ENCODE measurements at places on chromosomes 7 and 10.

- peak; percentile 48 for DNase-seq
Observed at GRCh38 chr10:28592953-28593352, 60.0 kb downstream of the WAC start.

- DNase-seq, result no peak
Observed at GRCh38 chr7:48628793-48629349, 295.5 kb upstream of the CDC14C start.

GRCh38 chr7:22137466-22137865 is 191.8 kb upstream of the CDCA7L start:
- no peak for DNase-seq

DNA sequence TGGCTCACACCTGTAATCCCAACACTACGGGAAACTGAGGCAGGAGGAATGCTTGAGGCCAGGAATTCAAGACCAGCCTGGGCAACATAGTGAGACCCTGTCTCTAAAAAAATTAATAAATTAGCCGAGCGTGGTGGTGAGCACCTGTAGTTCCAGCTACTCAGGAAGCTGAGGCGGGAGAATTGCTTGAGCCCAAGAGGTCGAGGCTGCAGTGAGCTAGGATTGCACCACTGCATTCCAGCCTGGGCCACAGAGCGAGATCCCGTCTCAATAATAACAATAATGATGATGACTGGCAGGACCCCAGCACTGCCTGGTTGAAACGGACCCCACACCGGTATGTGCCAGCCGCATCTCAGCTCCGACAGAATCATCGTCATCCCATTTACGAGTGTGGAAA is 93.0 kb downstream of the ELFN1 start:
- DNase-seq, result no peak

- no peak for DNase-seq
Observed at GRCh38 chr7:25075459-25075858, 49.6 kb downstream of the CYCS start.

GRCh38 chr7:35251606-35252310 is 2.1 kb downstream of the TBX20 start:
- no peak for DNase-seq

GRCh38 chr10:100303724-100304319 is 17.3 kb upstream of the BLOC1S2 start:
- peak; percentile 31 for DNase-seq

GRCh38 chr7:42226354-42226941 is 10.6 kb downstream of the GLI3 start:
- DNase-seq, result no peak

GRCh38 chr7:53191191-53191695 is 155.8 kb downstream of the POM121L12 start:
- DNase-seq, result no peak

DNA sequence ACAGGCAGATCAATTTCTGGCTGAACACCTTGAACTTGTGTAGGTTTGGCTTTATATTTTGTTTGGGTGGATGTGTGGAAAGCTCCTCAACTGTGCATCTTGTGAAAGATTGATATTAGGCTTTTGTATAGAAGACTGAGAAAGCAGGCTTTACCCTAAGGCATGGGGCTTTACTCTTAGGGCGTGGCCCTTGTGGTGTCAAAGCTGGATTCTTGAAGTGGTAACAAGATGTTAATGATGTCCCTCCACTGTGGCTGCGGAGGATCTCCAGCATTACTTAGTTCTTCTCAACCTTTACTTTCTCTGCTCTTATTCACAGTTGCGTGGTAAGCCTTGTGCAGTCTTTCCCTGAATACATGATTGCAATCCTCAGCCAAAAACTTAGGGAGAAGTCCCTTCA is 54.1 kb upstream of the HECTD2 start:
- no peak for DNase-seq

DNA sequence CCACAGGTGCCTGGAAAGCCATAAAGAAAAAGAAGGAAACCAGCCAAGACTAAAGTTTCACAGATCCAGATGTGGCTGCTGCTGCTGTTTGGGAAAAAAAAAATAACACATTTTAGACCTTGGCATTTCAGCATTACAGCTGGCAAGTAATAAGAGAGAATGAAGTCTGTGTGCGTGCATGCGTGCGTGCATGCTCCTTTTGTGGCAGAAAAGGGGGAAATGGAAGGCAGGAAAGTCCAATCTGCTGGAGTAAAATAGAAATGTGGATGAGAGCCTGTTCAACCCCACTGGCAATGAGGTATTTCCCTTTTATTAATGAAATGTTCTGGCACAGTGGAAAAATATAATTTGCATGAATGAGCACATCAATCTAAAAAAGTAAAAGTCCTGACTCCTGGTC is 137.0 kb upstream of the SEMA3A start:
- no peak for DNase-seq

DNA sequence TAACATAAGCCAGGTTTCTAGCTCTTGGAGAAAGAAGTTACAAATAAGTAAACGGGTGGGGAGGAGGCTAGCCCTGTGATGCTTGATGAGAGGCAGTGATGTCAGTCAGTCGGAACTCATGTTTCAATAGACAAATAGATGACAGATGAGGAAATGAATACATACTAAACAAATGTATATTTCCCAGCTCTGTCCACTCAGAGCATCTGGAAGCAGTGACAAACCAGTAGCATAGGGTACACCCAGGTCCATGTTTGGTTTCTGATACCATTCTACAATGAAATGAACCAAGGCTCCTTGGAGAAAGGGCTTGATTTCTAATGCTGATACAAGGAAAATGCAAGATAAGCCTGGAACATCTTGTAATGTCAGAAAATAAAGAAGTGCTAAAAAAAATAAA is 30.6 kb downstream of the PODXL start:
- peak; percentile 76 for DNase-seq

GRCh38 chr7:128167042-128167701 is 73.9 kb upstream of the LEP start:
- peak; percentile 46 for DNase-seq
